ENCODE measurements at places on chromosomes 1 and 21.

DNA sequence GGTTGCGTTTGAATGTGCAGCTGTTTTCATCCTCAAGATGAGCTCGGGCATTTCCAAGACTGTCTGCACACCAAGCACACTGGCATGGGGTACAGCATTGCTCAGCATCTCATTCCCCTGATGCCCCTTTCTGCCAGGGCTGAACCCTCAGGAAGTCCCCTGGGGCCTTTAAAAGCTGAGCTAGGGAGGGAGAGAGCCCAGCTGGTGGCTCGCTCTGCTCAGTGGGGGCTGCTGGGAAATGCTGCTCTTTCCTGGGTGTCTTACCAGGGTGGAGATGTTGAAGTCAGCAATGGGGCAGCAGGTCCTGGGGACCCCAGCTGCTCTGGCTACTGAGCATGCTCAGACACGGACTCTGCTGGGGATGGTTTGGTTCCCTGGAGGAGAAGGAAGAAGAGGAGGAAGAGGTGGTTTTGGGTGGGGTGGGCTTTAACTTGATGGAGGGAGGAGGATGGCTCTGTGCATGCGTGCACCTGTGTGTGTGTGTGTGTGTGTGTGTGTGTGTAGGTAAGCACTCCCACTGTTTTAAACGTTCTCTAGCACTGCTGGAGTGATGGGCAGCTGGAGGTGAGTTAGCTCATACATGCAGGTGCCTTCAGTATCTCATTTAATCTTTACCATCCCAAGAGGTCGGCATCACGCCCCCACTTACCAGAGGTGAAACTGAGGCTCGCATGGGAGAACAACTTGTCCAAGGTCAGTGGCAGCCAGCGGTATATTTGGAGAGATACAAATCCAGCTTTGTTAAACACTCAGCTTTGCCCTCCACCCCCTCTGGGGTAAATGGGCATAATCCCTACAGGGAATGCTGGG, 40.9 kb downstream of the ACTL8 start:
- DNase-seq = no peak

DNA sequence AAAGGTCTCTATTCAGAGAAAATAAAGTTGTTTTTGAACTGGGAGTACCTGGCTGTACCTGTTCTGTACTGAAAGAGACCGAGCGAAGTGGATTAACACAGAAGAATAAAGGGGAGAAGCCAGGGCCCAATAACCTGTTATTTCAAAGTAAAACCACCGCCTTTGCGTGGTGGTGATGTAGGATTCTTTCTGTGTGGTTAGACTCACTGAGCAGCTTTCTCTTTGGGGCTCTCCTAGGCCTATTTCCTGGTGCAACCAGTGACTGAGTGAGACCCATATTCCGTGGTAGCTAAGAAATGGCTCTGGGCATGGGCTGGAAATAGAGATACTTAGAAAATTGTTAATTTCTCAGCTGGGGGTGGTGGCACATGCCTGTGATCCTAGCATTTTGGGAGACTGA, 99.9 kb downstream of the XCL2 start:
- DNase-seq = no peak

- DNase-seq = no peak
Observed at GRCh38 chr1:45437323-45437722, 53.6 kb downstream of the TESK2 start.

DNA sequence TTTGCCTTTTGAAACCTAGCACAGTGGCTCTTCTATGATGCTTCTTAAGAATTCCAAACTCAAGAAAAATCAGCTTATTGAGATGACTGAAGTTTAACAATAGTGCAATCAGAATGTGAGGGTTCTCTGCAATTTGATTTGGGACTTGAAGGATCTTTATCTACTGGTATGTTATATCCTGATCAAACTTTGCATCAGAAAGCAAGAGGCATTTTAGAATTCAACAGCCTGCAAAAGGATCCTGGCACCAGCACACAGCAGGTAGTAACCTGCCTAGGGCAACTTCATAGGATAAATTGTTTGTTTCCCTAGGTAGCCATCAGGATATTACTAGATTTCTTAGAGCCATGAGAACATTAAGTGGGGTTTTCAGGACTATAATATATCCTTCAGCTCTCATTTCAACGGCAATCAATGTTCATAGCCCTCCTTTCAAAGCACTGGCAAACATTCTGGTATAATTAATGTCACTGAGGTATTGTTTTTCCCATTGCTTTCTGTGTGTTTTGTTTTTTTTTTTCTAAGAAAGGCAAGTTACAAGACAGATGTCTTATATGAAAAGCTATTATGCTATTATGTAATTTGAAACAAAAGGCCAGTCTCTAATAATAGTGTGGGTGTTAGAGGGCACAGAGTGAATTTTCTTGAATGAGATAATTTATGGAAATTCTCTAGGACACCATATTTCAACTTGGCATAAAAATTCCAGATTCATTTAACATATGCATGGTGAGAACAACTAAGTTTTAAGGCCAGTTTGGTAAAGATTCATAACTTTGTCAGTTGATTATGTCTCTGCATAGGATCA, 34.5 kb downstream of the NTNG1 start:
- no peak for DNase-seq

- DNase-seq = no peak
Observed at GRCh38 chr1:32639489-32640075, 10.8 kb downstream of the ZBTB8OS start.

DNA sequence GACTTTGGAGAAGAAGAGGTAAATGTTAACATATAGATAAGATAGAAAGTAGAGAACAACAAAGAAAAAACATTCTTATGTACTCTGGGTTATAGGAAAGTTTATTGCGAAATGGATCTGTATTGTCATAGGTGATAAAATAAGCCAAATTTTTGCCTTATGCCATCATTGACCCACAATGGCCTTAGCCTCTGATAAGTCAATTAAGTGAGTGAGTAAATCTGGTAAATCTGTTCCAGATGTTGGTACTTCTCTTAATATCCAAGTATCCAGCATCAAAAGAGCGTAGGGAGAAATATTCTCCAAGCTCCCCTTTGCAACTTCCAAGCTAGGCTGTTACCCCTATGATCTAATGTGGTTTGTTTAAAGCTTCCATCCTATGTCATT, 38.3 kb upstream of the CLCA4 start:
- DNase-seq = no peak
